ENCODE measurements at places on chromosomes 1 and 21.

DNA sequence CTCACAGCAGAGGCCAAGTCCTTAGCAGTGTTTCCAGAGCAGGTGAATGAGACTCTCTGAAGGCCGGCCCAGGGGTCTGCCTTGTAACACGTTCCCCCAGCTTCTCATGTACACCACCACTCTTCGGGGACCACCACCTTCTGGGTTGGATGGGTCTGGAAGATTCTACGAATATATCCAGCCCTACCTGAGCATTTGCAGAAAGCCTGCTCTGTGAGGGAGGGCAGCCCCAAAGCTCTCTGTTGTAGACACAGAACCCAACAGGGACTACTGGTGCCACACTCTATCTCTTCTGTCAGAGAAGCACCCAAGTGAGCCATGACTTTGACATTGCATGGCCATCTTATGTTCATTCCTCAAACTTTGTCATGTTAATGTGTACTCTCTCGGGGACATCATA lies 61.8 kb downstream of the CD247 start:
- DNase-seq, result no peak

DNA sequence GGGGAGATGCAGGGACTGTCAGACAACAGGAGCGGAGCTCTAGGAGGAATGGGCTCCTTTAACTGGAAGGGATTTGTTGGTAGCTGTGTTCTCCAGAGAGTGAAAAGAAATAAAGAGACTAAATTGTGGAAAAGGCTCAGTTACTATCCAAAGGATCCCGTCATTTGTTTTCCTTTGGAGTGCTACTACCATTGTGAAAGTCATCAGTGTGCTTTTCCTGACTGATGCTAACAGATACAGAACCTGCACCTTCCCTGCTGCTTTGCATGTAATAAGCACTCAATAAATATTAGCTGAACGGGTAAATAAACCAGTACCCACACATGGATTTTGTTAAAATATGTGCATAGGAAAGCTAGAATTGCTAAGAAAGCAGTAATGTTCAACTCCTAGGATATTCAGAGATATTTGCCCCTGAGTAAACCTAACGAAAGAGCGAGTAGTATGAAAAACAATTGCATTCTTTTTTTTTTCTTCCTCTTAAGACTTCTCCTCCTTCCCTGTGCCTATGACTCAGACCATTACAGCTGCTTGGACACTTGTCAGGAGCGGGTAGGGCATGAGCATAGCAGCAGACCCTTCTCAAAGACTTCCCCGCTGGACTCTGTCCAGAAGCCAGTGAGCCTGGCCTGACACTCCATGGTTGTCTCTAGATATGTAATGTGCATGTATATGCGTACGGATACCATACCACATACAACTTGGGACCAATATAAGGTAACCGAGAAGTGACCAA lies 41.7 kb downstream of the PTGFRN start:
- no peak for DNase-seq

GRCh38 chr1:62746809-62747138 lies 37.2 kb upstream of the ATG4C start:
- DNase-seq, result no peak

GRCh38 chr1:12191242-12192032 lies 24.6 kb downstream of the TNFRSF1B start:
- no peak for DNase-seq

GRCh38 chr21:41121785-41122415 lies 46.1 kb upstream of the BACE2 start:
- DNase-seq, result peak; percentile 69

DNA sequence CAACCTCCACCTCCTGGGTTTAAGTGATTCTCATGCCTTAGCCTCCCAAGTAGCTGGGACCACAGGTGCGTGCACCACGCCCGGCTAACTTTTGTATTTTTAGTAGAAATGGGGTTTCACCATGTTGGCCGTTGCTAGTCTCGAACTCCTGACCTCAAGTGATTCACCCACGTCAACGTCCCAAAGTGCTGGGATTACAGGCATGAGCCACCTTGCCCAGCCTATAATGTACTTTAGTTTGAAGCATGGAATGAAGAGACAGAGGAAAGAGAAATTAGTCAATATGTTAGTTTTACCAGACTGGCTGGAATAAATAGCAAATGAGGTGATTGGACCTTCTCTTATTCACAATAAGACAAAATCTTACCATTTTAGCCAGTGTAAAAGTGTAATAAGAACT lies 89.0 kb downstream of the GTF2B start:
- no peak for DNase-seq

- no peak for DNase-seq
These were observed 15.7 kb downstream of the ZFYVE9 start for GRCh38 chr1:52157582-52157981.

DNA sequence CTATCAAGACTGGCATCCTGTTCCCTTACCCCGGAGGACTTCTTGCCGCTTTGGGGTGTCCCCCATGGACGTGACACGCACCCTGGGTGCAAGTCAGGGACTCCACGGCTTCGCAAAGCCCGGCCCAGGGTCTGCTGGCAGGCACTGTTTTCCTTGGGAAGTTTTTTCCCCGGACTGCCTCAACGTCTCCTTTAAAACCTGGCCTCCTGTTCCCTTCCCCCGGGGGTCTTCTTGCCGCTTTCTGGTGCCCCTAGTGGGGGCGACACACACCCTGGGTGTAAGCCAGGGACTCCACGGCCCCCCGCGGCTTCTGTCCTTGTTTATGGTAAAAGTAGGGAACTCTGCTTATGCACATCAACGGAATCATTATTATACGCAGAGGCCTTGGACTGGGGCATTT lies 136.6 kb downstream of the LIPI start:
- DNase-seq, result no peak

All from mucosa of descending colon (tissue), 3 donors.